ENCODE measurements at places on chromosomes 3 and 15. TPM values are rescaled to one million over a fixed set of nuclear protein-coding genes. Genes with fewer than 3 reads are reported as not detected.

The KIF7 gene
- total RNA-seq = 4.1 TPM

GRCh38 chr3:114694251-114694650 is 400.4 kb downstream of the TIGIT start:
- no peak for DNase-seq

The EOMES gene
- total RNA-seq = not detected

DNA sequence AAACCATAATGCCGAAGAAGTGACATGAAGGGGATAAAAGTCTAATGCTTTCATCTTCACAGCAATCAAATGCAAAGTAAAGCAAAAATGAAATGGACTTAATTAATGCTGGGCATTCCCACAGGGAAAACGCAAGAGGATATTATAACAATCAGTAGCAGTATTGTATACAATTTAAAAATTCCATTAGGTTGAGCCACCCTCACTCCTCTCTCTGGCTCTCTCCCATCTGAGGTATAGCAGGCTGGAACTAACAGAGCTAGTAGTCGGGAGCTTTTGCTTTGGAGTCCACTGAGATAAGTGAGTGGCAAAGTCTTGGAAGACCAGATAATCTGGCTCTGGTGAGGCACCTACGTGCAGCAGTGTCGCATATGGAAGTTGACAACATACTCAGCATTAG is 33.9 kb downstream of the DET1 start:
- no peak for DNase-seq

GRCh38 chr15:50116477-50116876 is 2.6 kb downstream of the ATP8B4 start:
- no peak for DNase-seq

The GOLGA6A gene
- total RNA-seq = 0.37 TPM

The EAF2 gene
- 19.8 TPM for total RNA-seq

- DNase-seq = no peak
These were observed 604.8 kb downstream of the UNC13C start for GRCh38 chr15:54582863-54583643.

The TLR9 gene
- total RNA-seq = 3.7 TPM

GRCh38 chr3:111392894-111393398 is 149.1 kb upstream of the CD96 start:
- no peak for DNase-seq

GRCh38 chr3:59680919-59681318 is 631.1 kb upstream of the CFAP20DC start:
- DNase-seq = no peak

DNA sequence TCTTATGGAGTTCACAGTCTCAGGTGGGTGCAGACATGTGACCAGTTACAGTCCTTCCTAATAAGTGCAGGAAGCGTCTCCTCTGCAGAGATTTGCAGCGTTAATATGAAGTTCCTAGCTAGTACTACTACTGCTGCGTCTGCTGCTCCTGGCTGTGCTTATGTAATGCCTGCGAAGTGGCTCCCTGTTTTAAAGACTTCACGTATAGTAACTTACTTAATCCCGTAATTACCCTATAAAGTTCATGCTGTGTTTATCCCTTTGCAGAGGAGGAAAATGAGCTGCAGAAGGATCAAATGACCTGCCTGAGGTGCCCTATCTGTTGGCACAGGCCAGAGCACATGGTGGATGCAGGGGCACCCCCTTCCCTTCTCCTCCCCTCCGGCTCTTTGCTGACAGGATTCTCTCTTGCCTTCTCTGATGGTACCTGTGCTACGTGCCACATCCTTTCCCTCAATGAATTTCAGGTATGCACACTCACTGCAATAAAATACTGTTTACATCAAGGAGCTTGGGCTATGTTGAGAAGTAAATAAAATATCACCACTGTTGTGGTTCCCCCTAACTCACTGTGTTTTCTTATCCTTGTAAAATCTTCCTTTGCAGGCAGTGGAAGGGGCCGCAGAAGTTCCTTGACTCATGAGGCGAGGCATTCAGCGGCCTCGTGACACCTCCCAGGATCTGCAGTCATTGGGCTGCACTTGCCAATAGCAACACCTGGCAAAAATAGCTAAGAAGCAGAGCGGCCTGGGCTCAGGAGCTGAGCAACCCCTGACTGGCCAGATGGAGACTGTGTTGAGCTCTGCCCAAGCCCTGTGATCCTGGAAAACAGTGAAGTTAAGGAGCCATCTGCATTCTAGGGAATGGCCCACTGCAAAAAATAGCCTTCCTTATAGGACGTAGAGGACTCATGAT is 188.9 kb upstream of the ATP10A start:
- DNase-seq = no peak

- DNase-seq = no peak
These were observed 749.2 kb downstream of the NAALADL2 start for GRCh38 chr3:175608356-175608755.

The STAC gene
- not detected for total RNA-seq

The ACTC1 gene
- total RNA-seq = 1.9 TPM

The PAQR5 gene
- total RNA-seq = 2.5 TPM

- no peak for DNase-seq
These were observed 26.6 kb upstream of the PSTPIP1 start for GRCh38 chr15:76968306-76968705.

DNA sequence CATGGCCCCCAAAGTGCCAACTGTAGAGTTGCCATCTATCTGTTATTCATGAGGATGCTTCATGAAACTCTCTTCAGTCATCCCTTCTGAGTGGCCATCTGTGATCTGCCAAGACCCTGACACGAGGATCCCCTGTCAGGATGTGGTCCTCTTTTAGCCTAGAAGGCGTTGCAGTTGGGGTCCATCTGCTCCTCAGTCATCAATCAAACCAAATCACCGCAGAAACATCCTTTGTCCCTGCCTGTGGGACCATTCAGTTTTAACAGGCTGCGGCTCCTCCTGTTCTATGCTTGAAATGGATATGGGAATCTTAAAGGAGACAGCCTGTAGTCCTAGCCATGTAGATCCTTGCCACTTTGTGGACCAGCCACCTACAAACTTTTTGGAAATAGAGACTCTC is 5.9 kb upstream of the RPS27L start:
- DNase-seq = no peak

The GOLGA6D gene
- 0.22 TPM for total RNA-seq

GRCh38 chr3:64536166-64536565 is 151.6 kb downstream of the ADAMTS9 start:
- no peak for DNase-seq

The IRAK2 gene
- total RNA-seq = 5.6 TPM

GRCh38 chr3:52851348-52851747 is 16.5 kb upstream of the MUSTN1 start:
- no peak for DNase-seq

DNA sequence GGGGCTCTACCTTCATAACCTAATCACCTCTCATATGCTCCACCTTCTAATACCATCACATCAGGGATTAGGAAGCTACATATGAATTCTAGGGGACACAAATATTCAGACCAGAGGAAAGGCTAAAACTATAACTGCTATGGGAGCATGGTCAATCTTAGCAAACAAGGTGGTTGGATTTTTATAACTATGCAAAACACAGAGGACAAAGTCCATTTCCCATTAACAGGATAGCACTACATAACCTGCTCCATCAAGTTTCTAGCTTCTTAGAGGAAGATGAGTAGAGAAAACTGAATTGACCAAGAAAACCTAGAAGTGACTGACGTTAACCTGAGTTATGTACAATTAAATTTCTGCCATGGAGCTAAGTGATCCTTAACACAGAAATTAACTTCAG is 398.6 kb downstream of the TBL1XR1 start:
- DNase-seq = no peak

The PLA2G4D gene
- 0.46 TPM for total RNA-seq

DNA sequence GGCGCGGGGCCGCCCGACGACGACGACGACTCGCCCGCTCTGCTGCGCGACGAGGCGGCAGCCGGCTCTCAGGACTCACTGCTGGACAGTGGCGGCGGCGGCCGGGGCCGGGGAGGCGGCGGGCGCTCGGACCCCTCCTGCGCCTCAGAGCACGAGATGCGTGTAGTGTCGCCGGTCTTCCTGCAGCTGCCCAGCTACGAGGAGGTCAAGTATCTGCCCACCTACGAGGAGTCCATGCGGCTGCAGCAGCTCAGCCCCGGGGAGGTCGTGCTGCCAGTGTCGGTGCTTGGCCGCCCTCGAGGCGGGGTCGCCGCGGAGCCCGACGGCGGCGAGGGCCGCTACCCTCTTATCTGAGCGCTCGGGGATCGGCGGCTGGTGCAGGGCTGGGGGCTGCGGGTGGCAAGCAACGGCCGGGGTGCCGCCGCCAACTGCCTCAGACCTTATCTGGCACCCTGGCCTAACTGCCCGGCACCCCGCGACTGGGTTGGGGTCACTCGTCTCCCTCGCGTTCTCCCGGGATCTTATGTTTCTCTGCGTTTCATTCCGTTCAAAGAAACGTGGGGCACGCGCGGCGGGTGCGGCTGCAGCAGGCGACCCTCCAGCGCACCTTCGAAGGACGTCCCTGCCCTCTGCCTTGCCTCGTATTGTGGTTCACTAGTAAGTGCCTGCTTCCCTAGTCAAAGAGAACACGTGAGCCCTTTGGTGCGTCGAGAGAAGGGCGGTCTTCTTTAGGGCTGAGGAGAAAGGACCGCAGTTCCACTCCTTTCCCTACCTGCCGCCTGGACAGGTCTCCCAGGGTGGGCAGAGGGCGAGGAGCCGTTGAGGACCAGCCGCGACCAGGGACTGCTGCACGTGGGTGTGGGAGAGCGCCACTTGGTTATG is 1.0 kb downstream of the C3orf80 start:
- no peak for DNase-seq

The IGF2BP2 gene
- 2.2 TPM for total RNA-seq

DNA sequence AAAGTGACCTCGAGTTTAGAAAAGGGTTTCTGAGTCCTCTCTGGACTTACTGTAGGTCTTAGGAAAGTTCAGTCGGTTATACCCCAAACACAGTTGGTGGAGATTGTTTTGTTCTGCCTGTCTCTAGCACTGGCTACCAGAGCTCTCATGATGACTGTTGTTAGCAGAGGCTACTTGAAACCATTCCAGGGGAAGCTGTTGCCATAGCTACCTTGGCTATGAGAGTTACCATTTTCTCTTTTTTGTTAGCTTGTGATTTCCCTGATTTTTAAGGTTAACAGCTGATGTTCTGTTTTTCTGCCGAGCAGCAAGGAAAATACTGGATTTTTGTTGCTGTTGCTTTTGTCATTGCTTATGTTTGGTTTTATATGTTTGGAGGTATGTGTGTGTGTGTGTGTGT is 26.7 kb downstream of the ABHD2 start:
- no peak for DNase-seq

DNA sequence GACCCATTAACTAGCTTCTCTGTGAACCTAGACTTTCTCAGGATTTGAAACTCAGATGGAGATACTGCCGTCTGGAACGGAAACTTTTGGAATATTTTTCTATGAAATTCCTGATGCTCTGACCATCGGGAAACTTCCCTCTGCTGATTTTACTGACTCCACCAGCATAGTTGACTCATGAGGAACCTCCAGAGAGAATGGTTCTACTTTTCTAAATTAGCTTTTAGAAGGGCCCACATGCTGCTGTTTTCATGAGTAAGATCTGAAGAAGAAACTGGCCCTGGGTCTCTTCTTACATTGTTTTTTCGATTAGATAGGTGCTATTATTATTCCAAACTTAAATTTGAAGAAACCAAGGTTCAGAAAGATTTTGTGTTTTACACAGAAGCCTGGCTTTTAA is 326.3 kb upstream of the NR2E3 start:
- DNase-seq = no peak

DNA sequence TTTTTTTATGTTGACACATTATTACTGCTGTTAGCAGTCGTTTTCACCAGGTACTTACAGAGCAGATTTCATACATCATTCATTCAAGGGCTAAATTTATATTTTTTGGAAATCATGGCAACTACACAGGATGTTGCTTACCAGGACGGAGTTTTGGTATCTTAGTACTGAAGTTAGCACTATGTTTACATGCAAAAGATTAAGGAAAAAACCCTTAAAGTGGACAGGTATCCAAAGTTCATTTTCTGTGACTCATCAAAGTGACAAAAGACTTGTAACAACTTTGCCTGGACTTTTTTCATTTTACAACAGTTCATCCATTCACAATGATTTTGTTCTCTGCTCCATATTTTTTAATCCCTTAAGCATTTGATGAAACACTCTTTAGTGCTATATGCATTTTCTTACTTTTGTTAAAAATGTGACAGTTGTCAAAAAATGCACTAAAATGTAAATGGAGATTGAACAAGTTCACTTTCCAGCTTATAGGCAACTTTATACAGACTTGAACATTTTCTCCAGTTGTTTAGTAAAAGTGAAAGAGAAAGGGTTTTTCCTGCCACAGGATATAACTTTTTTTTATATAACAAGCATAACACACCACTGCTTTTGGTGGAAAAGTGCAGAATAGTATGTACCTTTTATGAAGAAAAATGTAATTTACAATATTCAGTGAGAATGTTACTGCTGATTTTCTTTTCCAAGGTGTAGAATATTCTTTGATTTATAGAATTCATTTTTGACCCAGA is 104.1 kb downstream of the STT3B start:
- no peak for DNase-seq

DNA sequence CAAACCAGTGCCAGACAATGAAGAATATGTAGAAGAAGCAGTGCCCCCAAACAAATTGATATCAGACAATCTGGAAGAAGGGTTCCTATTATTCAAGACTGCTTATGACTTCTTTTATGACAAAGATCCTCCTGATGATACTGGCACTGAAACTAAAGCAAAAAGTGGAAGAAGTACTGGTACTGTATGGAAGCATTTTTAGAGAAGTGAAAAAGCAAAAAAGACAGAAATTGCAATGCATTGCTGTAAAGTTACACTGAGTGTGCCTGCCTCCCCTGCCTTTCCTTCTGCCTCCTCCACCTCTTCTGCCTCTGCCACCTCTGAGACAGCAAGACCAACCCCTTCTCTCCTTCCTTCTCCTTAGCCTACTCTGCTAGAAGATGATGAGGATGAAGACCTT is 167.6 kb downstream of the PLCL2 start:
- no peak for DNase-seq

The RHCG gene
- 5.7 TPM for total RNA-seq
